Stimulated activated CD8-positive, alpha-beta memory T cell treated with anti-CD3 and anti-CD28 coated beads, Interleukin-15, amount 100 ng/mL, for 24 hours (primary cell): ENCODE measurements at places on chromosomes 6 and 20.

GRCh38 chr20:10370091-10370887 is 63.7 kb downstream of the MKKS start:
- DNase-seq = no peak

DNA sequence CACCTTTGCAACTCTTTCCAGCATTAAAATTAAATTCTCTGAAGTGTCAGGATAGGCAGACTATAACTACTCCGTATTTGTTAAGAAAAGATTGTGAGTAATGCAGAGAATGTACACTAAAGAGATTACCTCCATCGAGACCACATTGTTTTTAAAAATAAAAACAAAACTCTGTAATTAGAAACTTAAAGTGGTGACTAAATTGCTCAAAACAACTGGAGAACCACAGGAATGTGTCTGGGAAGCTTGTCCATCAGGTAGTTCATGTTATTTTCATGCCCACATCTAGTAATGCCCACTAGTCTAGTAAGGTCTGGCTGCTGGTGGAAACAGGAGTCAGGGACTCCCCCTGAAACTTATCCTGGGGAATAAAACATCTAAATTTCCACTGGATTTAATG is 103.0 kb upstream of the FOXQ1 start:
- no peak for DNase-seq

- no peak for DNase-seq
Measured at GRCh38 chr6:84687431-84687830, 77.0 kb downstream of the TBX18 start.

- no peak for DNase-seq
Measured at GRCh38 chr6:131947986-131948661, 3.0 kb downstream of the CCN2 start.

- DNase-seq = no peak
Measured at GRCh38 chr6:149093643-149094042, 223.9 kb upstream of the TAB2 start.

- DNase-seq = no peak
Measured at GRCh38 chr6:108001696-108002231, 43.8 kb upstream of the SEC63 start.

DNA sequence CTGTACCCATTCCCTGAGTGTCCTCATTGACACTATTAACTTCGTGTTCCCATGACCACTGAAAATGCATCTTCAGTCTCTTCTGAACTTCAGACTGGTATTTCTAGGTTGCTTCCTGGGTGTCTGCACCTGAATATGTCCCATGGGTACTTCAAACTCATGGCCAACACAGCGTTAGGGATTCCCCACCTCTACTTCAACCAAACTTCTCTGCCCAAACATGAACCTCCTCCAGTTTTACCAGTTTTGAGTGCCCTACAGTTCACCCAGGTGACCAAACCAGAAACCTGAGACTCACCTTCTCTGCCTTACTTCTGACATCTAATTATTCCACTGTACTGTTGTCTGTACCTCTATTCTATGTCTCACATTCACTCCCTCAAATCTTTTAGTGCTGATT is 99.5 kb upstream of the SUPT3H start:
- no peak for DNase-seq

DNA sequence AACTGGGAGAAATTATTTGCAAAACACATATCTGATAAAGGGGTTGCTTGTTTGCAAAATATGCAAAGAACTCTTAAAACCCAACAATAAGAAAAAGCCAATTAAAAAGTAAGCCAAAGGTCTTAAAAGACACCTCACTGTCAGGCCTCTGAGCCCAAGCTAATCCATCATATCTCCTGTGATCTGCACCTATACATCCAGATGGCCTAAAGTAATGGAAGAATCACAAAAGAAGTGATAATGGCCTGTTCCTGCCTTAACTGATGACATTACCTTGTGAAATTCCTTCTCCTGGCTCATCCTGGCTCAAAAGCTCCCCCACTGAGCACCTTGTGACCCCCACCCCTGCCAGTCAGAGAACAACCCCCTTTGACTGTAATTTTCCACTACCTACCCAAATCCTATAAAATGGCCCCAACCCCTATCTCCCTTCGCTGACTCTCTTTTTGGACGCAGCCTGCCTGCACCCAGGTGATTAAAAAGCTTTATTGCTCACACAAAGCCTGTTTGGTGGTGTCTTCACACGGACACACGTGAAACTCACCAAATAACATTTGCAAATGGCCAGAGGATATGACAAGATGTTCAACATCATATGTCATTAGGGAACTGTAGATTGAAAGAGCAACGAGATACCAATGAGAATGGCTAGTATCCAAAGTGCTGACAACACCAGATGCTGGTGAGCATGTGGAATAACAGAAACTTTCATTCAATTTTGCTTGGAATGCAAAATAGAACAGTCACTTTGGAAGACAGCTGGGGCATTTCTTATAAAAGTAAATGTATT is 565.0 kb upstream of the ADGRB3 start:
- no peak for DNase-seq

DNA sequence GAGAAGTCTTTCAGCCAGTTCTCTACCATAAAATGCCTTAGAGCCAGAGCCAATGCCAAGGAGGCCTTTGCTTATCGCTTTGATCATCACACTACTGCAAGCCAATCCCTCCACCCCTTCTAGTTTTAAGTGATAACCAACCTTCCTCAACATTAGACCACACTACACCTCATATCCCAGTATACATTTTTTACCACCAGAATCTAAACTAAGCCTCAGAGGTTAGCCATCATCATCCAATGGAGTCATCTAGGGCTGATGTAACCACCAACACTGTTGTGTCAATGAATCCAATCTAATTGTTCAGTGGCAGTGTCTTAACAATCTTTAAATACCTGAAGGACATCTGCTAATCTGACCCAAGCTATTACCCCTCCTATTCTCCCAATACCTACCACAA is 6.4 kb downstream of the ZUP1 start:
- DNase-seq = no peak

- no peak for DNase-seq
Measured at GRCh38 chr6:40727271-40727670, 140.1 kb upstream of the LRFN2 start.

GRCh38 chr20:20551409-20551808 is 161.0 kb downstream of the RALGAPA2 start:
- no peak for DNase-seq

GRCh38 chr6:112004201-112005012 is 49.5 kb upstream of the CCN6 start:
- no peak for DNase-seq

GRCh38 chr20:54237116-54237943 is 29.4 kb downstream of the PFDN4 start:
- no peak for DNase-seq

GRCh38 chr20:46000262-46000996 is 8.3 kb upstream of the MMP9 start:
- DNase-seq = no peak

DNA sequence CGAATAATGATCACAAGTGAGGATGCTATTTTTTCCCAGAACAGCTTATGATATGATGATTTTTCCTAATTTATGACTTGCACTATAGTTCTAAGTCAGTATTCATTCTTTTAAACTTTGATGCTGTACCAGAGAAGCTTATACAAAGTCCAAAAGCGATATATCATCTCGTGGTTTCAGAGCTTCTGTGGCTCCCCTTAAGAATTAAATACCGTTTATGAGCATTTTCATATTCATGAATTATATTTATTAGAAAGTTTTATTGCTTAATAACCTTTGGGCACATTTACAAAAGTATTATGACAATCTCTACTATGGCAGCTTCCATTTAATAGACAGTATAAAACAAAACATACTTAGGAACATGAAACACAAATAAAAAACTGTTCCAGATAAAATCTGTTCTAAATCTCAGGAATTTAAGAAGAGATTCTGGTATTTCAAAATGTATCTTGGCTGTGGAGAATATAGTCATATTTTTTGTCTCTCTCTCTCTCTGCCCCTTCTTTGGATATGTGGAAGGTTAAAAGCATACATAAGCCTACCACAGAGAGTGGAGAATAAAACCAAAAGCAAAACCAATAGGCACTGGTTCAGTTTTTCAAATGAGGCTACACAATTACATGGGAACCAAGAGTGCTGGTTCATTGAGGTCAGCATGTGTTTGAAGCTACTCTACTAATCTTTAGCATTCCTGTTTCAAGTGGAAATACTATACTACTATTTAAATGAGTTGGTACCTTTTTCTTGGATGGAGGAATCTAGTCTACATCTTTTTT is 884.5 kb upstream of the GJE1 start:
- no peak for DNase-seq

DNA sequence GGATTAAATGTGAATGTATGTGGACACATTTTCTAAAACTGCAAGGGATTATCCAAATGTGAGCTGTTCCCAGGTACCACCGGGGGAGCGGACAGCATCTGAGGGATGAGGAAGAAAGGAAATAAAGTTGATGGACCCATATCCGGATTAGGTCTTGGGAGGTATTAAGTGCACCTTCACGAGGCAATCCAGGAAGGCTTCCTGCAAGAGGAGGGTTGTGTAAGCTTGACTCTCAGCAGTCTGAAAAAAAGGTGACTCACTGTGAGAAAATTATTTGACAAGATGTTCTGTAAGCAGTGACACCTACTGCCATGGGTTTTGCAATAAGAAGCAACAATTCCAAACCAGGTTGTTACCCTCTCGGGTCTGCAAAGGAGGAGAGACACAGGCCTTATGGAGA is 55.0 kb upstream of the LRFN2 start:
- DNase-seq = no peak

DNA sequence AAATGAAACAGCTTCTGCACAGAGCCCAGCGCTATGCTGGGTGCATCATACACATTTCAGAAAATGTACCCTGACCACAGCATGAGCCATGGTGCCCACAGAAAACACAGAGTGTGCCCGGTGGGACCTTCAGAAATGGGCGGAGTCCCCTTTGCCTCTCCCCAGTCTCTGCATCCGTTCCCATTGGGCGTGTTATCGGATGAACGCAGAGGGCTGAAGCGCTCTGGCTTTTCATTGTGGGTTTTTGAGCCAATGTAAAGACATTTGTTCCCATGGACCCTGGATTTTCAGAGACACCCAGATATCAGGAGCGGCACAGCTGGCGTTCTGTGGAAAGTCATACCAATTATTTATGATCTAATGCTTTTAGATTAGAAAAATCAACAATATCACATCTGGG is 99.8 kb downstream of the DACT2 start:
- DNase-seq = no peak

DNA sequence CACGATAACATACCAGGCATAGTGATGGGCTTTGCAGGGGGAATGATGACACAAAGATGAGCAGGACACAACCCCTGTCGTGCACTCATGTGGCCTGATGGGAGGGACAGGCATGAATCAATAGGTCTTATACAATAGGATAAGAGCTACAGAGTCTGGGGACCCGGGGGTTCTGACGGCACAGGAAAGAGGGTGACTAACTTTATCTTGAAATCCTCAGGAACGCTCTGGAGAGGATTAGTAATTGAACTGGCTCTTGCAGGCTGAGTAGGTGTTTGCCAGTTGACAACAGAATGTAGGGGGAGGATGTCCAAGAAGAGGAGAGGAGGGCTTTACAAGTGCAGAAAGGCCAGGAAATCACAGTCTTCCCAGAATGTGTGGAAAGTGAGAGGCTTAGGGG is 219.9 kb upstream of the ECI2 start:
- no peak for DNase-seq

- DNase-seq = no peak
Measured at GRCh38 chr20:13325033-13325432, 104.0 kb downstream of the ISM1 start.

- no peak for DNase-seq
Measured at GRCh38 chr20:35638751-35639150, 23.1 kb downstream of the SPAG4 start.

- DNase-seq = no peak
Measured at GRCh38 chr6:118680452-118681095, 29.2 kb upstream of the CEP85L start.

- DNase-seq = no peak
Measured at GRCh38 chr6:5435449-5435848, 174.1 kb downstream of the FARS2 start.

GRCh38 chr6:150195996-150196417 is 53.2 kb downstream of the PPP1R14C start:
- DNase-seq = no peak

- no peak for DNase-seq
Measured at GRCh38 chr6:5584078-5584482, 322.8 kb downstream of the FARS2 start.

- DNase-seq = no peak
Measured at GRCh38 chr6:165487347-165487746, 175.7 kb downstream of the PDE10A start.

GRCh38 chr6:127533736-127534135 is 14.6 kb upstream of the MTCL3 start:
- DNase-seq = no peak

DNA sequence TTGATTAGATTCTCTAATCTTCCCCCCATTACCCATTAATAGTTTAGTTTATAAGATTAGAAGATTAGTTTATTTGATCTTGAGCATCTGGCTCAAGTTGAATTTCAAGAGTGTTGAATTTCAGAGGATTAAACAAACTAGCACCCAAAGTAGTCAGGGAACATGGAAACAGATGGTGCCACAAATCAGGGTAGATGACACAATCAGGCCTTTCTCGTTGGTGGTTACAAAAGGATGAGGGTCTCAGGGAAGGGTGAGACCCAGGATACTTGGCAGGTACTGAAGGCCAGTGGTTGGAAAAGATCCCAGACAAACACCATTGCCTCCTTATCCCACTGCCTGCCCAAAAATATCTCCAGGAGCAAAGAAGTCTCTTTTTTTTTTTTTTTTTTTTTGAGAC is 29.5 kb upstream of the ADGRF1 start:
- no peak for DNase-seq

GRCh38 chr6:146950351-146950835 is 253.8 kb upstream of the STXBP5 start:
- DNase-seq = no peak

GRCh38 chr6:98590136-98590681 is 244.2 kb upstream of the POU3F2 start:
- DNase-seq = no peak

DNA sequence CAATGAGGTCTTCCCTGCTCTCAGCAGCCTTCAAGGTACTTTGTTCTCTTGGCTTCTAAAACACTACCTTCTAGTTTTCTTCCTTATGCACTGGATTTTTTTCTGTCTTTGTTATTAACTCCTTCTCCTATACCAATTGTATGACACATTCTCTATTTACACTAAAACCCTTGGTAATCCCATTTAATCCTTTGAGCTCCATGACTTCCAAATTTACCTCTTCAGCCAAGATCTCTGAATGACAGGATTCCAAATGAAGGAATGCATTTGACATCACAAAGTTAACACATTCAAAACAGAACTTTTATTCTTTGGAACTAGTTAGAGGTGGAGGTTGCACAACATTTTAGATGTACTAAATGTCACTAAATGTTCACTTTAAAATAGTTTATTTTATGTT is 86.6 kb upstream of the SAMD5 start:
- no peak for DNase-seq

DNA sequence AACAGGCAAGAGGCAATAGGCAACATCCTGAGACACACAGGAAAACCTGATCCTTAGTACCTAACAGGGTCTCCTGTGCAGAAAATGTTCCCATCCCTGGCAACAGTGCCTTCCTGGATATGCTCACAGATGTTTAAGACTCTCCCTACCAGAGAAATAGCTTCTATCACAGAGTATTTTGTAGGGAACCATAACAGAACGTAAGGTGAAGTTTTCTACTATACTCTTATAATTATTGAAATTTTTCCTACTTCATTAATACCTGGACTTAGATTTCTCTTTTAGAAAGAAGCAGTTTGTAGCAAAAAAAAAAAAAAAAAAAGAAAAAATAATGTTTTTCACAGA is 33.5 kb upstream of the LGSN start:
- no peak for DNase-seq

- DNase-seq = no peak
Measured at GRCh38 chr6:156589281-156589680, 187.9 kb upstream of the ARID1B start.

- DNase-seq = no peak
Measured at GRCh38 chr6:73671911-73672685, 18.3 kb upstream of the SLC17A5 start.
